ENCODE measurements at places on chromosomes 2 and 18. TPM values are rescaled to one million over a fixed set of nuclear protein-coding genes. Genes with fewer than 3 reads are reported as not detected.

CD302 gene
- total RNA-seq: 0.41 TPM

SLC19A3 gene
- 0.14 TPM for total RNA-seq

SLC4A5 gene
- total RNA-seq: 0.41 TPM

SLC1A4 gene
- 48.9 TPM for total RNA-seq

SERPINB12 gene
- not detected for total RNA-seq

MOCOS gene
- 1.9 TPM for total RNA-seq

CLEC4F gene
- not detected for total RNA-seq

ONECUT2 gene
- total RNA-seq: 6.2 TPM

DSEL gene
- 16.5 TPM for total RNA-seq

CYRIA gene
- 4.9 TPM for total RNA-seq

POTEE gene
- total RNA-seq: 0.79 TPM

CCDC138 gene
- total RNA-seq: 5.2 TPM

WDR35 gene
- total RNA-seq: 9.6 TPM

VWC2L gene
- not detected for total RNA-seq

SFTPB gene
- not detected for total RNA-seq

SLC14A1 gene
- total RNA-seq: not detected

ASPRV1 gene
- total RNA-seq: 0.26 TPM

RPRM gene
- 0.53 TPM for total RNA-seq

GIGYF2 gene
- 40.9 TPM for total RNA-seq

CCBE1 gene
- 4.1 TPM for total RNA-seq

C2orf80 gene
- not detected for total RNA-seq

ZNF142 gene
- 28.0 TPM for total RNA-seq

MYO7B gene
- total RNA-seq: 0.77 TPM

GNLY gene
- not detected for total RNA-seq

DSG3 gene
- total RNA-seq: 0.64 TPM

PCGF1 gene
- 17.9 TPM for total RNA-seq

EN1 gene
- total RNA-seq: not detected

NEU2 gene
- total RNA-seq: not detected

AMER3 gene
- not detected for total RNA-seq

IL1B gene
- total RNA-seq: not detected

DSG1 gene
- 0.05 TPM for total RNA-seq

SKOR2 gene
- total RNA-seq: not detected

DQX1 gene
- total RNA-seq: 0.73 TPM

MEP1B gene
- not detected for total RNA-seq

GREB1L gene
- total RNA-seq: 16.2 TPM

MC4R gene
- total RNA-seq: not detected

KYNU gene
- total RNA-seq: 0.72 TPM

UGT1A8 gene
- not detected for total RNA-seq

TAF1B gene
- 14.5 TPM for total RNA-seq

RASGRP3 gene
- 2.0 TPM for total RNA-seq

BOLL gene
- not detected for total RNA-seq

CABYR gene
- 7.8 TPM for total RNA-seq

MAP4K4 gene
- total RNA-seq: 204 TPM
